ENCODE measurements at places on chromosomes 7 and 10.

GRCh38 chr7:74380720-74381119 is 73.0 kb upstream of the GTF2IRD1 start:
- DNase-seq = peak; percentile 29

GRCh38 chr10:10845185-10845584 is 172.5 kb upstream of the CELF2 start:
- no peak for DNase-seq

DNA sequence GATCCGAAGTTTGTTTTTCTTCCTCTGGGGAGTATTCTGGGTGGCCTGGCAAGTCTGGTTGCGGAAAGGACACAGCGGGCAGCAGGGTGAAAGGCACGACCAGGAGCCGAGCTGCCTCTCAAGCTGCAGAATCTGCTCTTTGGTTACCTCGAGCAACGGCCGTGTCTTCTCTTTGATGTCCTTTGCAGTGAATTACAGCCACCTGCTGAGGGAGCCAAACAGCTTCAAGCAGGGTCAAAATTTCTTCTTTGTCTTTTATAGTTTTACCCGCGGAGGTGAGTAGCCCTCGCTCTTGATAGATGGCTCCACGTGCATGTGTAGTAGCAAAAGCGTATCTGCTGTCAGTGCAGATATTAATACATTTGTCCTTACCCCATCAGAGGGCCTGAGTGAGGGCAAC is 177.3 kb upstream of the MBL2 start:
- no peak for DNase-seq

GRCh38 chr7:74104702-74105101 is 21.1 kb downstream of the LIMK1 start:
- no peak for DNase-seq

DNA sequence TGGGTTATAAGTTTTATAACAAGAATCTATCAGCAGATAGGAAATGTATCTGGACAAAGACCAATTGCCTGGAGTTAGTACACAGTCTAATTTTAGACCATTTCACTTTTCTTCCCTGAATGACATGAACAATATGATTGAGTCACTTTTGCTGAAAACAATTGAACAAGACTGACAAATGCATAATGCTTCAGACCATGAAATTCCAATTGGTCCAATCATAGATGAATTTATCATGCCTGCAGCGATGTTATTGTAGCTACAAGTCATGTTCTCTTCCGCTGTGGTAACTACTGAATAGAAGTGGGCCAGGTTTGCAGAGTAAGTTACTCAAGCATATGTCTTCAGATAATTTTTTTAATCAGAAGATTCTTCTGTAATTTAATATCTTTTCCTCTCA is 73.4 kb downstream of the VSTM2A start:
- DNase-seq = no peak

GRCh38 chr7:80735330-80735729 is 96.9 kb downstream of the CD36 start:
- no peak for DNase-seq

GRCh38 chr10:71766717-71767419 is 6.5 kb downstream of the VSIR start:
- DNase-seq = no peak

DNA sequence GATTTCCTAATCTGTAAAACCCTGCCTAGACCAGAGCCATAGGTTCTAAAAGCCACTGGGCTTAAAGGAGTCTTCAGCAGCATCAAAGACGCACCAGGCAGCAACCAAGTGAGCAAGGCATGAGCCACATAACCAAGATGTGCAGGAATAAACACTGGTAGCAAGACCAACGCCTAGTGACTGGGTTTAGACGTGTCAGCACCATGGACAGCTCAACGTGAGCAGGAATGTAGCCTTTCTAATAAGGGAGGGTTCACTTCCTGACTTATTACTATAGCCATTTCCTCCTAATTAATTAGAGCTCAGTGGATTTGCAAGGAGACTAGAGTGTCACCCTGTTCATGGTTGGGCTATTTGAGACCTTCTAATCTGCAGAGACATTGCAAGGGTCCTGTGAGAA is 223.7 kb downstream of the LHFPL3 start:
- no peak for DNase-seq

DNA sequence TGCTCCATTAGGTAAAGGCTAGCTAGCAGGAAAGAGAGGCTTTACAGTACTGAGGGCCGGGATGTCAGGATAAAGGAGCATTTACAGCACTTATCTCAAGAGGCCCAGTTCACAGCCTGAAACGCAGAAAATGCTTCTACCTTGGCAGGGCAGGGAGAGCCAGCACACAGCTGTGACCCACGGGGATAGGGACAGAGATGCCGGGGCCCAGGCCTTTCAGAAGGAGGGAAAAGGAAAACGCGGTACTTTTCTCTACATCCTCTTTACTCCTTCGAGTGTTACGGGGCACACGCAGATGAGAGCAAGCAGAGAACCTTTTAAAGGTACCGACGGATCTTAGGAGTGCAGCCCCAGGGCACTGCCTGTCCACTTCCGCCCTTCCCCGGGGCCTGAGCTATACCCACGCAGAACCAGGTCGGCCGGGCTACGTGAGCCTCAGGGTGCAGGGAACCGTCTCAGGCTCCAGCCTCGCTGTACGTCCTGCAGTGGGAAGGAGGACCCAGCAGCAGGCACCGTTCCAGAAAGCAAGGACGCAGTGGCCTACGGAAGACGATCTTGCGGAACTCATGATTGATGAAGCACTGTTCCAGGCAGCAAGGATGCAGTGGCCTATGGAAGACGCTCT is 232.3 kb downstream of the ELFN1 start:
- no peak for DNase-seq

DNA sequence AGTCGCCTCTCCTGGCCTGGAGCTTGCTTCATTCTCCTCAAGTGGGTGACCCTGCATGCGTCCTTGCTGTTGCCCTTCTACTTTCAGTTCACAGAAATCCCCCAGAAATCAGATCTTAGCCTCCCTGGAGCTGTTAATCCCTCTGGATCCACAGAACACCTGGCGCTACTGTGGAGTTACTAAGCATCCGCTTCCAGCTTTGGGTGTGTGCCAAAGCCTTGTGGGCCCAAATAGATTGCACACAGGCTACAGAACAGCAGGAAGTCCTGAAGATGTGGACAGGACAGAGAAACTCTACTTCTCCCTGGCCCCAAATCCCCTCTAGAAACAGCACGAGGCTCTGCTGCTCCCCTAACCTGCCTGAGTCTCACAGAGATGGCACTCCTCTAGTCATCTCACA is 36.6 kb upstream of the PDLIM1 start:
- DNase-seq = peak; percentile 16

DNA sequence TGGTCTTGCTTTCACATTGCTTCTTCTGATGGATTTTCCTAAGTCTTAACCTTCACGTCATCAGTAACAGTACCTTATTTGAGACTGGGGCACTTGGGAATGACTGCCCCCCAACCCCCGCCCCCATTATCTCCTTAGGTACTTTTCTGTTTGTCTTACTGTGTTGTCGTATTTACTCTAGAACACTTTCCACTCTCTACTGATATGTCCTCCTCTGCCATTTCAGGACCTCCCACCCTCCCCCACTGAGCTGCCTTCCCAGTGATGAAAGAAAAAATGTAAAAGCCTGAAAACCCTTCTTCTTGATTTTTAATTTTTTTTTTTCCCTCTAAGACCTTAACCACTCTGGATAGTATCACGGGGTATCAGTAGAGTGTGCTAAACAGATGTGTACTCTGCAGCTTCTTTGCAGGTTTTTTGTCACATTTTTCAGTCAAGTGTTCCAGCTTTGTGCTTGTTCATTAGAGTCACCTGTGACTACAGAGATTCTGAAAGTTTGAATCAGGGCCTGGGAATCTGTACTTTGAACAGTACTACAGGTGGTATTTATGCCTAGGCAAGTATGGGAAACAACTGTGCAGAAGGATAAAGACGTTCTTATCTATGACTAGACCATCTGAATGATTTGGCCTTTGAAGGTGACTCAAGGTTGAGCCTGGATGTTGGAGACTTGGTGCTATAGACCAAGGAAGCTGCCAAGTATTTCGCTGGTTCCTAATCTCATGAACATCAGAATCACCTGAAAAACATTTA is 8.3 kb downstream of the CALU start:
- DNase-seq = no peak

DNA sequence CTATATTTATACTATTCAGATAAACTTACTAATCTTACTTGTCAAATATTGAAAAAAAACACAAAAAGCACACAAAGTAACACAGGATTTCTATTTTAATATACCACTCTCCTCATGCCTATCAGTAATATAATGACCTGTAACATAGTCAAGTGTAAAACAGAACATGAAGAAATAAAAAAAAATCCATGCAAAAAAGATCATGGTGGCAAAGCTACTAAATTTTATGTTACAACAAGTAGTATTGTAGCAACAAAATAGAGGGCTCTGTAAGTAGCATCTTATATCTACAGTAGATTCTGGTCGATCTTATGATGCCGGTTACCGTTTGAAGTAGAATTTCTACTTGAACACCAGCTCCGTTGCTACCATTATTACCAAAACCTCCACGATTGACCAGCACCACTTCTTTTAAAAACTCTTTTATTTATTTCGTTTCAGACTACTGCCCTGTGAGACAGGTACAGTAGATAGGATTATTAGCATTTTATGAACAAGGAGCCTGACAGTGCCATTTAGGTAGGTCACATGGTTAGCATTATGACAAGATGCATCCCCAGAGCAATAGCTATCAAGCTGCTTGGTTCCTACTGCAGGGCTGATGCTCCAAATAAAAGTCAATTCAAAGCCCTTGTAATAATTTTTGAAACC is 2.1 kb downstream of the CPED1 start:
- no peak for DNase-seq

- DNase-seq = no peak
Observed at GRCh38 chr10:125880719-125881118, 373 bp downstream of the DHX32 start.

GRCh38 chr10:92787557-92788152 is 60.7 kb upstream of the EXOC6 start:
- DNase-seq = no peak

GRCh38 chr7:24874791-24875190 is 105.2 kb downstream of the OSBPL3 start:
- no peak for DNase-seq

DNA sequence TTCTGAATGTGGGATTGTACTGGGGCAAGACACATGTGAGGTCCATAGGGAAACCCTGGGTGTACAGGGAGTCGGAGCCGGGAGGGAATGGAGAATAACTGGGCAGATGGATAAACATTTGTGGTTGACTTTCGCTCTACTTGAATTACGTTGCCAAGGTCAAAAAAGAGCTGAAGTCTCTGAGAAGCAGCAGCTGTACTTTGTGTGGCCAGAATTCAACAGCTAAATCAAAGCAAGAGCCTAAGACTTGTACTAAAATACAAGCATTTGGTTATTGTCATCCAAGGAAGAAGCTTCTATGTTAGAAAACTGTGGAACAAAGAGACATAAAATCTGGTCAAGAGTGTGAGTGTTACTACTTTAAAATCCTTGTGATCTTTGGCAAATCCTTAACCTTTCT is 457.2 kb downstream of the ARL4A start:
- DNase-seq = no peak

- DNase-seq = no peak
Observed at GRCh38 chr7:577278-577665, 57.6 kb upstream of the PDGFA start.
